ENCODE measurements at places on chromosomes 16 and 17. TPM values are rescaled to one million over a fixed set of nuclear protein-coding genes. Genes with fewer than 3 reads are reported as not detected.

DNA sequence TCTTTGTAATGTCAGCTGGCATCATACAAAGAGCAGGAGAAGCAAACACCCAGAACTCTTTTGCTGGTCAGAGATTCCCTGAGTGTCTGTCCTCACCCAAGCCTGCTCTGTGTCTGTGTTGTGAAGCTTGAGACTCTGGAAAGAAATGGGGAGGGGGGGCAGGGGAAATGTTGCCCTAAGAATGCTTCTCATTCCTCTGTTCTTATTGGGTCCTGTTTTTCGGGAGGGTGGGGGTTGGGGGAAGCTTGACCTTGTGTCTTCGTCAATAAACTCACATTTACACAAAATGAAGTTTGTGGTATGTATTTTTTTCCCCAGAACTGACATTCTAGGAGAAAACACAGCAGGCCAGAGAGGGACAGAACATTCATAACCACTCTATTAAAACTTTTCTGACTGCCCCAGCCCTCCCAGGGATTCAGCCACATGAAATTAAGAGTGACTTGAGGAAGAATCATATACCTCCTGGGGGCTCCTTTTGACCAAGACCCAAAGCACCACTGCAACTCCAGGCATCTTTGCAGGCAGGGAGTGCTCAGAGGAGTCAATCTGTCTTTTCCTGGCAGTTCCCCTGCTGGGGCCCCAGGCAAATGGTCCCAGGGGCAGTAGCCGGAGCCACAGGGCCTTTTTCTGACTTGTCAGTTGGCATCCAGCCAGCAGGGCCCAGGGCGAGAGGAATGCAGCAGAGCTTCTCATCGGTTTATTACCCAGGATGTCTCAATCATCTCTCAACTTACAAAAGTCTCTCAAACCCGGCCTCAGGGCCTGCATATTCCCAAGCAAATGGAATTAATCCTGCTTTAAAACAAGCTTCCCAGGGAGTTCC is 5.1 kb upstream of the RASL10B start:
- DNase-seq: peak; percentile 53

- DNase-seq: no peak
Observed at GRCh38 chr17:63311416-63311937, 134.6 kb downstream of the CYB561 start.

DNA sequence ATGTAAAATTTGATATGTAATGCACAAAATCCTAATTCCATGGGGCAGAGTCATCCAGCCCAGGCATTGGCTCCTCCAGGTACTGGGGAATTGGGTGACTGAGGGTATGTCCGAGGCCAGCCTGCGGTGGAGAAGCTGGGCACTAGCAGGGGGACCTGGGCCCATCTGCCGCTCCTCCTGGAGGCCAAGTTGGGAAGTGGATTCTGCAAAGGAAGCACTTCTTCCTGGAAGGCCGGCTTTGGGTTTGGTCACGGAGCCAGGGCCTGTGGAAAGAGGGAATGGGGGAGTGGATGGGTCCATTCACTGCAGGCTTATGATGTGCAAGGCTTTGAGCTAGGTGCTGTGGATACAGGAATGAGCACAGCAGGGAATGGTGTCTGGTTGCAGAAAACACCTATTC is 85.8 kb downstream of the GNAO1 start:
- DNase-seq: peak; percentile 54

DNA sequence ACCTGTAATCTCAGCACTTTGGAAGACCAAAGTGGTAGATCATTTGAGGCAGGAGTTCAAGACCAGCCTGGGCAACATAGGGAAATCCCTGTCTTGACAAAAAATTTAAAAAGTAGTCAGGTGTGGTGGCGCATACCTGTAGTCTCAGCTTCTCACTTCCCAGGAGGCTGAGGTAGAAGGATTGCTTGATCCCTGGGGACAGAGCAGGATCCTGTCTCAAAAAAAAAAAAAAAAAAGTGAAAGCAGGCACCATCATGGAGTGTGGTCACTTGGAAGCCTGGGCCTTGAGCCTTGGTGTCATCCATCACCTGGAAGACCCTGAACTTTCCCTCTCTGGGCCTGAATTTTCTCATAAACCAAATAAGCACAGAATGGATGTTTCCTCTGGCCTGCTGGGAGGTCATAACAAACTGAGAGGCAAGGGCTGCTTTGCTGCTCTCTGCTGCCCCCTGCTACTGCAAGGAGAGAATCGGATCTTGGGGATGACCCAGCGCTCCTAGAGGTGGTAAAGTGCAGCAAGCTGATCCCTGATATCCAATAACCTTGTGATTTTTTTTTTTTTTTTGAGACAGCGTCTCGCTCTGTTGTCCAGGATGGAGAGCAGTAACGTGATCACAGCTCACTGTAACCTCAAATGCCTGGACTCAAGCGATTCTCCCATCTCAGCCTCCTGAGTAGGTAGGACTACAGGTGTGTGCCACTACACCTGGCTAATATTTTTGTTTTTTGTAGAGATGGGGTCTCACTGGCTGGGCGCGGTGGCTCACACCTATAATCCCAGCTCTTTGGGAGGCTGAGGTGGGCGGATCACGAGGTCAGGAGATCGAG is 75.9 kb upstream of the RNU2-1 start:
- no peak for DNase-seq

DNA sequence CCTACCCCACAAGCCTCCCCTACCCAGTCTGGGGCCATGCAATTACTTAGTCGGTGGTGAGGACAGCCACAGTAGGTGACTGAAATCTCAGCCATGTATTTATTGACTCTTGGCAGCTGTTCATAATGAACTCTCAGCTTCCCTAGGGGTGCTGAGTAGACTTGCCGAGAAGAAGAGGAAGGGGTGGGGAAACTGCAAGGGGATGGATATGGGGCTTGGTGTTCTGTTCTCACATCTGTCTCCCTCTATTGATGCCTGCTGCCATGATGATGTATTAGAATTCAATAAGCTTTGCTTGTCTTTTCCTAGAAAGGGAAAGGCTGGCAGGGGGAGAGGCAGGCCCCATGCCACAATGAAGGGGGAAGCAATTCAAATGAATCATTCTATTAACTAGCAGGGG is 112.9 kb downstream of the GP2 start:
- no peak for DNase-seq

DNA sequence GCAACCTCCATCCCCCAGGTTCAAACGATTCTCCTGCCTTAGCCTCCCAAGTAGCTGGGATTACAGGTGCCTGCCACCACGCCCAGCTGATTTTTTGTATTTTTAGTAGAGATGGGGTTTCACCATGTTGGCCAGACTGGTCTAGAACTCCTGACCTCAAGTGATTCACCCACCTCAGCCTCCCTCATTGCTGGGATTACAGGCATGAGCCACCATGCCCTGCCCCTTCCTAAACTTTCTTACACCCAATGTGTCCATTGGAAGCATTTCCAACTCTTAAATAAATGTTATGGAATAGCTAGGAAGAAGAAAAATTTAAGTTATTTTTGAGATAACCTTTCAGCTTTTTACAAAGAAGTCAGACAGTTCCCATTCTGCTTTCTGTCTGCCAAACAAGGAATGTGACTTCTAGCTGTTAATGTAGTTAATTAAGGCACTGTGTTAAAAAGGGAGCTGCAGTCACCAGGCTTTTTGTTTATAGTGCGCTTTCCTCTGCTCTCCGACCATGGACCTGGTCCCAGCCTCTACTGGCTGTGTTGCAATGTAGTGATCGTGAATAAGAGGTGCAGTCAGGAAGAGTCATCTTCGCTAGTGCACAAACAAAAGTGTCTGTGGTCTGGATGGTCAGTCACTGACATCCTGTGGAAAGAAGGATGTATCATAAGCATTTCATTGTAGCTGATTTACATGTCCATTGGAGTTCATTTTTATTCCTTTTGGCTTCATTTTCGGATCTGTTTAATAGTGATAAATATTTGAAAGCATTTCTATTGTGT is 39.7 kb downstream of the USP10 start:
- DNase-seq: peak; percentile 64

- DNase-seq: no peak
Observed at GRCh38 chr17:40105861-40106759, 5.7 kb upstream of the NR1D1 start.

DNA sequence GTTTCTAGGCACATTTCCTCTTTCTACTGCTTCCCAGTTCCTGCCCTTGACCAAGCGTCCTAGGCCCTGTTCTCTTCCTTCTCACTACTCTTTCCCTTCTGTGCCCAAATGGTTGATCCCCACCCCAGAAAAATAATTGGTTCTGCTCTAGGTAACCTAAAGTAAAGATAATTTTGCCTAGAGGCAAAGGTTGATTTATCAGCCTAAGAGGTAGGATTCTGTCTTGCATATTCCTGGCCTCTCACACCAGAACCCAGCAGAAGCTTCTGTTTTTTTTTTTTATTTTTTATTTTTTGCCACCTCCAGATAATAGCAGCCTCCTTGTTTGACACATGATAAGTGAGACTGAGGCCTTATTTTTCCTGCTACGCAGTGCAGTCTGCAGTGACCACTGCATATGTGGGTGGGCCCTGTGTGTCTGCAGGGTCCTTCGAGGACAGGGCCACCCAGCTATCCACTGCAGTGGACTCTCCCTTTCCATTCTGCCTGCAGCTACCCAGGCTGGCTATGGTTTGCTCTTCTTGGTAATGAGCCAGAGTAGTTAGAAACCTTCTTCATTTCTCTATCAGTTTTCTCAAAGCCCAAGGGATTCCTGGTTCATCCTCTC is 701 bp downstream of the PIPOX start:
- no peak for DNase-seq

Gene NATD1
- not detected for total RNA-seq

Gene UTS2R
- total RNA-seq: not detected

Gene AKAP10
- total RNA-seq: 10.0 TPM

Gene ABCA3
- total RNA-seq: 1.1 TPM

Gene HOXB1
- not detected for total RNA-seq
